ENCODE measurements at places on chromosomes 4 and X.

DNA sequence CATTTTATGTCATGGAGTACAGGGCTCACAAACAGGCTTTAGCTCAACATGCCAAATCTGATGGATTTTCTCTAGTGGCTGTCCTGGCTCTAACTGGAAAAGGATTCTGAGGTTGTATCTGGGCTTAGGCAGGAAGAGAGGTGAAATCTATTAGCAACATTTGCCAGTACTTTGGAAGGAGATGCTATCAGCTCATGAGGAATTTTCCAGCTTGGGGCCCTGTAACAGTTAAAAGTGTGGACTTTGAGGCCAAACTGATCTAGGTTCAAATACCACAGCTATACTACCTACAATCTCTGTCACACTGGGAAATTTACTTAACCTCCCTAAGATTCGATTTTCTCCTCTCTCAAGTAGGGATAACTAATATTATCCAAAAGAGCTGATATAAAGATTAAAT, 119.0 kb upstream of the HCCS start:
- no peak for DNase-seq

DNA sequence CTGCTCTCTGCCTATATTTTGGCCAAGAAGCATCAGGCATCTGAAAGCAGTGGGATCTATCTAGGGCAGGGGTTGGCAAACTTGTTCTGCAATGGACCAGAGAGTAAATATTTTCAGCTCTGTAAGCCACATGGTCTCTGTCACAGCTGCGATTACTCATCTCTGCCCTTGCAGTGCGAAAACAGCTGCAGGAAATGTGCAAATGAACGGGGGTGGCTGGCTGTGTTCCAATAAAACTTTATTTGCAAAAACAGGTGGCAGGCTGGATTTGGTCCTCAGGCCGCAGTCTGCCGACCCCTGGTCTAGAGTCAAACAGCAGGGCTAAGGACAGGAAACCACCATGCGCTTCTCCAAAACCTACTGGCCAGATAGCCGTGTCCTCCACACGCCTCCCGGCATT, 48.6 kb downstream of the ACOX3 start:
- DNase-seq: no peak

DNA sequence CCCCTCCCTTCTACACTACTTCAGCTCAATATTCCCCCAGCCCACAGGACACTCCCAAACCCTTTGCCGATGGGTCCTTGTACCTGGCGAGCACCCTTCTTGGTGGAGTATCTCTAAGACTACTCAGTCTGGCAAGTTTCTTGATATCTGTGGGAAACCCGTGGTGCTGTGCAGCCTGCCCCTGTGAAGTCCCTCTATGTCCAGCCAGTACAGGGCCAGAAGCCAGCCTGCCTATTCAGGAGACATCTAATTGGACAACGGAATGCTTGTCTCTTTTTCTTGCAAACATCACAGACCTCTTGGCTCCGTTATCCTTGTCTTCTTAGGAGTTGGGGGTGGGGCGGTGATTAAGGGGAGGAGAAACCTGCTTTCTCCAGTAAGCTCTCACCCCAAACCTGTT, 3.7 kb upstream of the IGFBP7 start:
- no peak for DNase-seq

DNA sequence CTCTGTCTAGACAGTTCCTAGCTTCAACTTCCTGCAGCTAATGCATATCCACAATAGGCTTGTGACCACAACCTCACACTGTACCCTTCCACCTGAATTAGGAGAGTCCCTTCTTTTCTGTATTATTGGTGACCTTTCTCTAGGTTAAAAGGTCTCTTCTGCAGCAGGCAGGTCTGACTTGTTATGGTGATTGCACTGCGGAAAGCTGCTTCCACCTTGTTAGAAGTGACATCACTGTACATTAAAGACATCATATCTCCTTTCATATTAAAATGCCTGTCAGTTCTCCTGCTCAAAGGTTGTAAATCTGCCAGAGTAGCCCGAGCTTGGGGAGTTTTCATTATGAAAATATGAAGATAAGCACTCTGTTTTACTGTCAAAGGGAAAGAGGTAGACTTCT, 21.5 kb upstream of the LSM6 start:
- no peak for DNase-seq

GRCh38 chrX:138487866-138488265, 223.7 kb downstream of the FGF13 start:
- DNase-seq: no peak

DNA sequence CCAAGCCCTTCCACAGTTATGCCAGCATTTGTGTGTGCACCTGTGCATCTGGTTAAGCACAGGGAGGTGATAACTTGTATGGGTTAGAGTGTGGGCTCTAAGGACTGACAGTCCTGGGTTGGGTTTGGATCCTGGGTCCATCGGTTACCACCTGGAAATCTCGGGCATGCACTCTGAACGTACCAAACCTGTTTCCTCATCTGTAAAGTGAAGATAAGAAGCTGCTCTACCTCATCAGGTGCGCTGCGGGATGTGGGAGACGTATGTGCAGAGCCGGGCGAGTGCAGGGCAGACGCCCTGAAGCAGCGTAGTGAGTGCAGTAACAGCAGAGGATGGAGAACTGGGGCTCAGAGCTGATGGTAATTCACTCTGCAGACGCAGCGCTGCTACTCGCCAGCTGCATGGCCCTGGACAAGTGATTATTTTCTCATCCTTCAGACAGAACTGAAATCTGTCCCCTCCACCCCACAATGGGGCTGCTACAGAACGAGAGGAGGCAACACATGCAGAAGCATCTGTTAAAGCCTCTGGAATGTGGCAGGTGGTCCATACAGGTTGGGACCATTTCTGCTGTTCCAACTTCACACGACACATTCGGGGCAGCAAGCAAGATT, 64.4 kb downstream of the HADH start:
- DNase-seq: no peak

- no peak for DNase-seq
These were observed 54.3 kb downstream of the TSC22D3 start for GRCh38 chrX:107721318-107721717.

GRCh38 chrX:67613366-67613765, 69.5 kb downstream of the AR start:
- no peak for DNase-seq

- no peak for DNase-seq
These were observed 273.7 kb downstream of the ARHGAP24 start for GRCh38 chr4:85748654-85749053.

DNA sequence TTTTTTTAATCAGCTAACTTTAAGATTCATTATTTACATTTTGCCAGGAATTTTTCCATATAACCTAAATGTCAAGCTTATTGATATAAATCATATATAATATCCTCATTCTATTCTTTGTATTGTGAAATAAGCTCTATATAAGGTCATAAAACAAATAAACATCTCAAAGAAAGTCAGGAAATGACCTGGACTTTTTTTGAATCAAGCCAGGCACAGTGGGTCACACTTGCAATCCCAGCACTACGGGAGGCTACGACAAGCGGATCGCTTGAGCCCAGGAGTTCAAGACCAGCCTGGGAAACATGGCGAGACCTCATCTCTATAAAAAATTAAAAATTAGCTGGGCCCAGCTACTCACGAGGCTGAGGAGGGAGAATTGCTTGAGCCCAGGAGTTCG, 88.9 kb downstream of the RBM47 start:
- DNase-seq: no peak

GRCh38 chr4:12296366-12296765, 867.7 kb upstream of the HS3ST1 start:
- DNase-seq: no peak

GRCh38 chr4:38106886-38107514, 146.8 kb downstream of the PTTG2 start:
- DNase-seq: no peak

- DNase-seq: no peak
These were observed 19.8 kb upstream of the ADD1 start for GRCh38 chr4:2823671-2824328.

DNA sequence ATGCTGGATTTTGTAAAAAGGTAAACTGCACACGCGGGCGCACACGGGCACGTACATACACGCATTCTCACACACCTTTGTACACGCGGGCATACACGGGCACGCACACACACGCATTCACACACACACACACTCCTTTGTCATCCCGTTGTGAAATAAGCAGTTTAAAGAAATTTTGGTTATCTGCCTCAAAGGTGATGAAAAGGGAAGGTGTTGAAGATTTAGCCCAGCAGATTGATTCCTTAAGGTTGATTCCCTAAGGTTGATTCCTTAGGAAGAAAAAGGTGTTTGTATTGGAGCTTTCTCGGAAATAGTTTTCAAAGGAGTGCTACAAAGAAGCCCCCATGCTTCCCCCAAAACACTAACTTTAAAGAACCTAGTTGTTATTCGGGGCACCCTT, 693 bp downstream of the ATP10D start:
- DNase-seq: no peak

DNA sequence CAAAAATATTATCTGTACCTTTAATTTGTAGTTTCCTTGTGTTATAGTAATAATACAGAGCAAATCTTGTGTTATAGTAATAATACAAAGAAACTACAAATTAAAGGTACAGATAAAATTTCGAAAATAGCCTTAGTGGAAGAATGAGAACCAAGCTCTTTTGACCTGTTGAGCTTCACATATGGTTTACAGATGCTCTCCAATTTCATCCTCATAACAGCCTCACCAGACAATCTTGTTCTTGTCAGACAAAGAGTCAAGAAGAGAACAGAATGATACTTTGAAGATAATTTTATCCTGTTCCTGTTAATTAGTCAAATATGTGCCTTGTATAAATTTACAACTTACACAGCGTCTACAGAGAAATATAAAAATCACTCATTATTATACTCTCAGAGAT, 12.8 kb downstream of the ATXN3L start:
- no peak for DNase-seq

DNA sequence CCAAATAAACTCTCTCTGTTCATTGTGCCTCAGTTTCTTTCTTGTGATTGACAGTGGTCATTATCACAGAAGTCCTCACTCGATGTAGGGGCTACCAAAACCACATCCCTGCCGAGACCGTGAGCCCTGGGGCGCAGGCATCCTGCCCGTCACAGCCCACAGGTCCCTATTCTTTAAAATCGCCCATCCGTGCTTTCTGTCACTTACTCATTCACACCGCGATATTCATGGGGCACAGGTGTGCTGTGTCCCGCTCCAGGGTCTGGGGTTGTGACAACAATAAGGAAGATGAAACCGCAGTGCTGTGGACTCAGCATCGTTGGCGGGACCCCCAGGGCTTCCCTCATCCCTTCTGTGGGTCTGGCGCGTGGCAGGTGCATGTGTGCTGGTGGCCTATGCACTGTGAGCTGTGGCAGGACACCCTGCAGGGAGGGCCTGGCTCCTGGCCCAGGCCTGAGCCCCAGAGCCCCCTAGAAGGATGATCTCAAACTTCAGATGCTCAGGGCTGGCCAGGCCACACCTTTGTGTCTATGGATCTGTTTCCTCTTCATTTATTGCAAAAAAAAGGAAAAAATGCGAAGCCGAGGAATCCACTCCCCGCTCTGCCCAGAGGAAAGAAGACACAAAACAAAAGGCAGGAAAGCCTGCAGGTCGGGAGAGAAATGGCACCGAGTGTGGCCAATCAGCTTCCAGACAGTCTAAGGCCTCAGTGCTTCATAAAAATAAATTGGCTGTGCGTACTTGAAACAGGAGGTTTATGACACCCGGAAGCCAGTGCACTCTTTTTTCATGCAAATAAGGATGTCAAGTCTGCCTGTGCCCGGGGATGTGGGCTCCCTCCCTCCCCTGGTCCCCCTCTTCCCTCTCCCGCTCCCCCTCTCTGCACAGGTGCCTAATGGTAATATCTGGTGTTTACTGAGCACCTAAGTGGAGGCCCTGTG, 109.5 kb upstream of the ADRA2C start:
- no peak for DNase-seq

DNA sequence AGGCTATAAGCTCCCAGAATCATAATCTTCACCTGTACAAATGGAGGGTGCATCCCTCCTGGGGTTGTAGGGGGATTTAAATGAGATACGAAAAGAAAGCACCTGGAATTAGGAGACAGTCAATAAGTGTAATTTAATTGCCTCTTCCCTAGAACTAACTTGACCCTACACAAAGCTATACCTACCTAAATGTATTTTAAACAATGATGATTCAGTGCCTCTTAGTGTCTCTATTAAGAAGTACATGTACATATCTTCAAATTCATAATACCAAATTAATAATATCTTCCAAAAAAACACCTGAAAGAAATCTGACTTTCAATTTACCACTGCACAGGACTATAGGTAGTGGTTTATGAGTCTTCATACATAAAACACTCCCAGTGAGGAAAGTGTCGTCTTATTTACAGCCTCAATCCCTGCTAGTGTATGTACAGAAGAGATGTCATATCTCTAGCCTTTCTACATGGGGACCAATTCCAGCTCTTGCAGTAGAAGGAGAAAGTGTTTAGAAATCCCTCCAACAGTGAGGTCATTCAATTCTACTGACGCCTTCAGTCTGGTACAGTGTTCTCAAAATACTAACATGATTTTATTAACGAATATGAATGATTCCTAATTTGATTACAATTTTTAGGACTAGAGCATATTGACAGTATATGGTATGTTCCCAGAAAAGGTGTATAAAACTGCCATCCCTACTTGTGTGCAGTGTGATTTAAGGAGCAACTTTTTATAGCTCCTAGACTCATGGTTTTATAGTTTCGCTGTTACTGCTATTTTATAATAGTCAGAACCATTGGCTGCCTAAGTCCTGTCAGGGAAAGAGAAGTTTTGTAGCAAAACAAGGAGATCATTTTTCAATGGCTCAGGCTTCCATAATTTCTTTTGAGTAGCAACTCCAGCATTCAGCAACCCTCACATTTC, 282.7 kb downstream of the UNC5C start:
- DNase-seq: no peak

GRCh38 chr4:38743866-38744265, 38.9 kb downstream of the TLR10 start:
- no peak for DNase-seq

Measured in HCT116 (cell line).